ENCODE measurements at places on chromosomes 2 and 18. TPM values are rescaled to one million over a fixed set of nuclear protein-coding genes. Genes with fewer than 3 reads are reported as not detected.

LIPG gene
- total RNA-seq: 0.34 TPM

CUL3 gene
- 56.1 TPM for total RNA-seq

GCG gene
- total RNA-seq: not detected

ANKRD36B gene
- 41.8 TPM for total RNA-seq

ACADL gene
- total RNA-seq: 15.3 TPM

SPATA3 gene
- total RNA-seq: not detected

MEP1B gene
- not detected for total RNA-seq

CAVIN2 gene
- total RNA-seq: 21.9 TPM

TMEFF2 gene
- 0.22 TPM for total RNA-seq

PTPRN gene
- total RNA-seq: not detected

LDAH gene
- 12.4 TPM for total RNA-seq

TRPM8 gene
- total RNA-seq: not detected

GLB1L gene
- 2.9 TPM for total RNA-seq

C2orf80 gene
- total RNA-seq: not detected

FAM237A gene
- total RNA-seq: not detected

FBXO36 gene
- total RNA-seq: 3.8 TPM

CBLN2 gene
- not detected for total RNA-seq

DPYSL5 gene
- total RNA-seq: not detected

CCDC74B gene
- 2.1 TPM for total RNA-seq

MDH1 gene
- total RNA-seq: 349 TPM

METTL21A gene
- 11.0 TPM for total RNA-seq

SETBP1 gene
- 27.3 TPM for total RNA-seq

MC2R gene
- total RNA-seq: not detected

NUP35 gene
- total RNA-seq: 8.2 TPM

PLGLB2 gene
- 1.3 TPM for total RNA-seq

RGPD3 gene
- total RNA-seq: 1.3 TPM

DDX18 gene
- 48.7 TPM for total RNA-seq

C2orf15 gene
- total RNA-seq: 1.0 TPM

HS1BP3 gene
- 37.6 TPM for total RNA-seq

OTOS gene
- not detected for total RNA-seq

POU3F3 gene
- total RNA-seq: 0.66 TPM

DPP10 gene
- total RNA-seq: not detected

LRRC30 gene
- total RNA-seq: not detected

IL36A gene
- total RNA-seq: not detected

BMP10 gene
- not detected for total RNA-seq

TLX2 gene
- not detected for total RNA-seq

UGT1A5 gene
- total RNA-seq: not detected

EMILIN1 gene
- total RNA-seq: 51.6 TPM

TDRD15 gene
- 0.34 TPM for total RNA-seq

SCYGR1 gene
- not detected for total RNA-seq

GCC2 gene
- total RNA-seq: 35.7 TPM

LYPD1 gene
- not detected for total RNA-seq

SERPINB11 gene
- not detected for total RNA-seq

XIRP2 gene
- total RNA-seq: not detected
